Activated CD4-positive, alpha-beta T cell treated with anti-CD3 and anti-CD28 coated beads, Interleukin-2, amount 50 U/mL, for 24 hours (primary cell): ENCODE measurements at places on chromosomes 3 and 15.

DNA sequence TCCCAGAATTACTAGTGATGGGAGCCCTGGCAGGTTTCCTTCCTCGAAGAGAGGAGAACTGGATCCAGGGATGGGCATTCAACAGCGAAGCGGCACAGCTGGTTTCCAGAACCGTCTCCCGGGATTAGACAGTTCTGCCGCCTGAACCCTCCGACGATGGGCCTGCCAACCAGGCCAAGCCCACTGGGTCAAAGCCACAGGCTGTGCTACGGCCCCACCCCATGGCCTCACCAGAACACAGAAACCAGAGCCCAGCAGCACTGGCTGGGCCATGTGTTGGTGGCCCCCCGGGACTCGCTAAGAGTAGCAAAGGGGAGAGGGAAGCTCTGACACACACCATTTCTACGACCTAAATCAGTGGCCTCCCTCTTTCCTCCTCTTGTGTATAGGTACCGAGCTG, 2.2 kb downstream of the C15orf62 start:
- DNase-seq, result no peak

GRCh38 chr15:28096411-28096669, 2.8 kb downstream of the OCA2 start:
- DNase-seq, result no peak

- no peak for DNase-seq
Observed at GRCh38 chr15:22979238-22980188, 655 bp downstream of the CYFIP1 start.

DNA sequence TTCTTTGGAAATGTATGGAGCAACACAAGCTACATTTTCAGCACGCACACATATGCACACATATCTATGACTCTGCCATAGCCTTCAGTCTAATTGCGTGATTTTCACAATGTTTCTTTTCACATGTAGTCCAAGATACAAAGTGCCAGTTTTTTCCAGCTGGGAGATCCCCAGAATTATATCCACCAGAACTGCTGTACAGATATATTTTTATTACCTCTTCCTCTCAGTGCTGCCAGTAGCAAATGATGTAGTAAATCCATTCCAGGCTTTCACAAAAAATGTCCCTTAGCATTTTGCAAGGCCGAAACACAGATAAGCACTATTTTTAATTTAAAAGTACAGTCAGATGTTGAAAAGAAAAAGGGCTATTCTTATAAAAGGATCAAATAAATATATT, 719.8 kb upstream of the SEMA6D start:
- no peak for DNase-seq

- no peak for DNase-seq
Observed at GRCh38 chr15:34233614-34234013, 8.8 kb downstream of the EMC4 start.

- no peak for DNase-seq
Observed at GRCh38 chr3:135792174-135792573, 173.4 kb upstream of the PPP2R3A start.

DNA sequence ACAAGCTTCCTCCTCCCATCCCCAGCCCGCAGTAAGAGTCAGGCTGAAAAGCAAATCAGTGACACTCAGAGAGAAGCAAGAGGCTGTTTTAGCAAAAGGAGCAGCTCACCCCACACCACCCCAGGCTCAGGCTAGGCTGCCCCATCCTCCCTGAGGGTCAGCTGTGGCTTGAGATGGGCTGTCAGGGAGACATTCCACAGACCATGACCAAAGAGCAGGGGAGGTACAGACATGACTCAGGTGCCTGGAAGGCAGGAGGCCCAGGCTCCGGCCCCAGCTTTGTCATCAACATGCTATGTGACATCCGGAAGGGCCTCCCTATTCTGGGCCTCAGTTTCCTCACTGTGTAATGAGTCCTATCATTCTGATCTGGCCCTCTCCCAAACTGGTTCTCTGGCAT, 24.7 kb downstream of the HCN4 start:
- DNase-seq, result no peak

- DNase-seq, result no peak
Observed at GRCh38 chr3:36903119-36903882, 41.6 kb downstream of the TRANK1 start.

- no peak for DNase-seq
Observed at GRCh38 chr15:77130315-77130930, 59.5 kb upstream of the TSPAN3 start.

DNA sequence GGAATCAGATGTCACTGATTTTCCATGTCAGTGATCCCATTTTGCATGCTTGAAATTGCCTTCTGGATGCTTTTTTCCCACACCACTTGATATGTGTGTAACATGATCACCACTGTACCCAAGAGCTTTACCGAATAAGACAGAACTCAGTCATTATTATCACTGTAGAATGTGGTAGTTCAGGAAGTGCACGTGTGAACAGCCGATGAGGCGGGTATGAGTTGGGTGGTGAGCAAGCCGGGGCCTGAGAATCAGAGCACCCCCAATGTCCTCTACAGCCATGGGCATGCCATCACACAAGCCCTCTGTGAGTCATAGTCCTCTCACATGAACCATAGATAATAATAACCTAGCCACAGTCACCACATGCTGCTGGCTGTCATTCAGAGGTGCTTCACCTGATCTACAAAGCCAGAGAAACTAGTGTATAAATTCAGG, 470.8 kb downstream of the SOX2 start:
- no peak for DNase-seq

DNA sequence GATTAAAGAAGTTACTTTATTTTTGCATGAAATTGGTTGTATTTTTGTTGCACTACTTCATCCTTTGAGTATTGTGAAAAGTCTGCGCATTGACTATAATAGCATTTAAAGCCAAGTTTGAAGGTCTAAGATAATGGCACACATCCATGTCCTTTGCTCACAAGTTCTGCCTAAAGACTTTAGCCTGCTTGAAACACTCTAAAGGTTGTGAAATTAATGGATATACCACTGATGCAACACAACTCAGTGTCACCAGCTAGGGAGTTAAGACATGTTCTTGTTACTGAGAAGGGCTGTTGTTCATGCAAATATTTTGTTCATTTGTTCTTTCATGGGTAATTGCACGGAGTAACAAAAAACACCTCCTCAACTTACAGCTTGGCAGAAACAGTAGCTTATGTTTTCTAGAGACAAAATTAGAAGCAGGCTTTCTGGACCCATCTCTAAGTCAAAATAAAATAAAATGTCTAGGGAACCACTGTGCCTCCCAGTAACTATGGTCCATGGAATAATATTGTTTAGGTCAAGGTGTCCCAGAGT, 83.9 kb downstream of the PPARG start:
- no peak for DNase-seq

- no peak for DNase-seq
Observed at GRCh38 chr3:114707252-114707860, 413.5 kb downstream of the TIGIT start.

GRCh38 chr3:179250803-179251476, at the start of gene KCNMB3:
KCNMB3 (minus strand) TSS chr3:179251114; CDS start chr3:179250990, 124 bp downstream.
- no peak for DNase-seq

GRCh38 chr15:69990566-69991421, 106.9 kb downstream of the TLE3 start:
- DNase-seq, result no peak
